NCI-H1092 (cell line): ENCODE measurements at places on chromosomes 16 and 17.

DNA sequence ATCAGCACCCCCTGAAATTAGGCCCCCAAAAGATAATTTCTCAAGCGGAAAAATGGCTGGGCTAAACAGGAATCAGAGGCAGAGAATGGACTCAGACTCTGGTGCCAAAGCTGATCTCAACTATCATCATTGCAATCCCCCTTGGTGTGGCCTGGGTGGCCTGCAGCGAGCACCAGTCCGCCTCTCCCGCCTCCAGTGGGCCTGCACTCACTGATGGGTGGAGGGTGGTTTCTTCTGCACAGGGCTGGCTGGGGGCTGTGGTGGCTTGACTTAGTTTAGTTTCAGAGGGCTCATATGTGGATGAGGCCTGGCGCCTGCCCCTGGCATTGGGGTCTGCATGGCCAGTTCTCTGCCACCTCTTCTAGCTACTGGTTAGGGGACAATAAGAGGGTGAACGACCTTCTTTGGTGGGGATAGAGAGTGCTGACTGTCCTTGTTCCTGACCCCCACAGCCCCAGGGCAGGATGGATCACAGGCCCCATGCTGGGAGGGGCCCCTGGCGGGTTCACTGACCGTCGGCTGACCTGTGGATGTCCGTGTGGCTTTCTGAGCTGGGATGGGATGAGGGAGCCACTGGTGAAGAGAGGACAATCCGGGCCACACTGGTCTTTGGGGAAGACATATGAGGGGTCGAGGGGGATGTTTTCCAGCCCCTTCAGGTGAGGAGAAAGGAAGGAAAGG is 62.7 kb downstream of the SNX20 start:
- no peak for DNase-seq

- no peak for DNase-seq
These were observed 61.5 kb downstream of the MYOCD start for GRCh38 chr17:12727076-12727760.

DNA sequence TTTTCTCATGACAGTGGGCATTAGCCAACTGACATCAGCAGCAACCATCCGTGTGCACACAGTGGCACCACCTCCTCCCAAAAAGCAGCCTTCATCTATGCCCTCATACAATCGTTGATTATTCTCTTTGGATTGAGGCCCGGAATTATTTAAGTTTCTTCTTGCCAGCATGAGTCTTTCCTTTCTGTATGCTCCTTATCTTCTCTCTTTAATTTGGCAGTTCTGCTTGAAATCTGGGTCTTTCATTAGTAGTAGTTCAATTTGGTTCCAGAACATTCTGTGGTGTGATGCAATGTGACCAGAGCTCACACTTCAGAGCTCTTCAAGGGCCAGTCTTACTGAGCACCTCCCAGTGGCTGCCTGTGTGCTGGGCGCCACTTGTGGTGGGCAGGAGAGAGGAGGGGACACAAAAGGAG is 52.2 kb upstream of the STH start:
- no peak for DNase-seq

- DNase-seq: no peak
These were observed 42.9 kb downstream of the COX4I1 start for GRCh38 chr16:85842435-85842834.

DNA sequence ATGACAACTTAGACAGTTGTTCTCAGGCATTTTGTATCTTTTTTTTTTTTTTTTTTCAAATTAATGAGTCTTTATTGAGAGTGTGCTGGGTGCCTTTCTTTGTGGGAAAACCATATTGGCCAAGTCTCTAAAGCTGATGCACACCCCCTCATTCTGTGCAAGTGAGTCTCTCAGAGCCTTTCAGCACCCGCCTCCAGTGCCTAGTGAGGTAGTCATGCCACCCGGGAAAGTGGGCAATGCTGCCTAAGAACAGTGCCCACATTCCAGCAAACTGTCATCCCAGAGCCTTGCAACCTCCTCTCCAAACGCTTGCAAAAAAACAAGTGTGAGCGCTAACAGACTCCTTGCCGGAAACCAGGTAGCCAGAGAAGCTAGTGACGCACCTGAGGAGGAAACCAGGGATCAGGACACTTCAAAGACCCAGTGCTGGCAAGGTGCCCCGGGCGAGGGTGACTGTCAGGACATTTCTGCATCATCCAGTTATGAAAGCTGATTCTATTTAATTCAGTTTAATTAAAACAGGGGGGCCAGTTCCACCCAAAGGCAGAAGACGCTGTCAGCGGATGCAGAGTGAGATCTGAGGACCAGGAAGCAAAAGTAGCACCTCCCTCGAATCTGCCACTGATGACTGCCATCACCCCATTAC is 34.9 kb downstream of the SMARCE1 start:
- DNase-seq: no peak
